ENCODE measurements at places on chromosomes 1 and 21.

- no peak for DNase-seq
Measured at GRCh38 chr1:24465638-24466037, 37.0 kb upstream of the RCAN3 start.

- peak; percentile 48 for DNase-seq
Measured at GRCh38 chr1:9292361-9293240, at the start of gene SPSB1. Gene SPSB1, plus strand, starts transcription at chr1:9292894. Its CDS starts 62,998 bp downstream, at chr1:9355892.

DNA sequence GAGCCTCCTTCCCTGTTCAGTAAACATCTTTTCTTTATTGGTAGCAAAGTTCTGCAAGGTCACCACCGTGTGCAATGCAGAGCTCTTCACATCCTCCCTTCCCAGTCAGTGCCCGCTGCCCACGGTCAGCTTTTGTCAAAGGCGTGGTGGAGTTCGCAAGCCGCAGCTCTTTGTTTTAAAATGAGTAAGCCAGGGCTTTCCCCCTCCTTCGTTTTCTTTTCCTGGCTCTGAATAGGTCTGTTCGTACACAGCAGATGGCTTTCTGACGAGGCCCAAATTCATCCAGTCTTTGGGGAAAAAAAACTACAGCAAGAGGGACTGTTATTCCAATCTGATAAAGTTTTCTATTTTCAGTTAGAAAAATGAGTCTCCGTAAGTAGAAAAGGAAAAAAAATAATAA lies 153.2 kb downstream of the LRIG2 start:
- no peak for DNase-seq

- DNase-seq = no peak
Measured at GRCh38 chr1:87329051-87329525, 408 bp downstream of the LMO4 start.

DNA sequence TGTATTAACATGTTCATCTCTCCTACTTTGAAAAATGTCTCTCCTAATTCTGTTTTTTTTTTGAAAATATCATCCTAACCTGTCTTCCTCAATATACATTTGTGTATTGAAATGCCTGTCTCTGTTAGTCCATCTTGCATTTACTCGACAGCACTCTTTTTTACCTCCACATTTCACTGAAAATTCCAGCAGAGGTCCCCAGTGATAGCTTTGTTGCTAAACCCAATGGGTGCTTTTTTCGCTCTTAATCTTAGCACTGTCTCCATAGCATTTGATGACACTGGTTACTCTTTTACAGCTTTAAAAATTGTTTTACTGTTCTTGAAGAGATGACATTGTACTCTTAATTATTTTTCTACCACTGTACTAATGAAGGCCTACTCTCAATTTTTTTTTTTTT lies 10.8 kb downstream of the OSBPL9 start:
- peak; percentile 48 for DNase-seq

DNA sequence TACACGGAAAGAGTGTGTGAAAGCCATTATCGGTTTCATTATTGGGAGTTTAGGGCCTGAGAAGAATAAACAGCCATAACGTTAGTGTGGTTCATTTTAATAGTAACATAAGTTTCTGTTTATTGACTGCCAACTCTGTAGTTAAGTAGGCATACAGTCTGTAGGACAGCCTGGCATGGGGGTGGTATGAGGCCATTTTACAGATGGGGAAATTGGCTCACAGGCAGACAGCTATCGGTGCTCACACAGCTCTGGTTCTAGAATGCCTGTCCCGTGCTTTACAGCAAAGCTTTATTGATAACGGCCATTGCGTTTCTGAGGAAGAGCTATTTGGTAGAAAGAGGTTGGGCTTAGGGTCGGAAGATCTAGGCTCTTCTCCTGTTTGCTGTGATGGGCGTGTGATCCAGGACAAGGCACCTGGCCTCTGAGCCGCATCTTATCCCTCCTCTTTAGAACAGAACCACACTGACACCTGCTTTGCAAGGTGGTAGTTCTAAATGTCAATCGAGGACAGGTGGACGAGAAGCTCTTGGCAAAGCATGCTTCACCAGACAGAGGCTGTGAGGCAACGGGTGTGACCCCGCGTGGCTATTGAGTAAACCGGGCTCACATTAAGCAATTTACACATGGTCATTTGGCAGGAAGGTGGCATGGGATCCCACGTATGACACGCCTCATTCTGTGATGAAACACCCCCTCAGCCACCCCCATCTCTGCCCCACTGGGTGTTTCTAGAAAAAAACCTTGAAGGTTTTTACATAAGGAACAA lies 14.9 kb downstream of the ETS2 start:
- DNase-seq = no peak

DNA sequence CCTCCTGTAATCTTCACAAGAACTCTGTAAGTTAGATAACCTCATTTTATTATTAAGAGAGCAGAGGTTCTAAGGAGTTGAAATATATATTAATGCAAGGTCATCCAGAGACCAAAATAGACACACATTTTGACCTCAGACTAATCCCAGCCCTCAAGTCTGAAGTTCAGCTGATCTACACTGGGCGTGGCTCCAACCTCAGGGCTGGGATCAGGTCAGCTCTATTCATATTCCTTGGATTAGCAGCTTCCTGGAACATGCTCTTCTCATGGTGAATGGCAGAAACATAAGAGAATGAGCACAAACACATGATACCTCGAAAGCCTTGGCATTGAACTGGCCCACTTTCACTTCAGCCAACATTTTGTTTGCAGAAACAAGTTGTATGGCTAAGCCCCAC lies 200.8 kb upstream of the ST6GALNAC5 start:
- no peak for DNase-seq

- no peak for DNase-seq
Measured at GRCh38 chr1:179745131-179745611, 2.1 kb downstream of the FAM163A start.

- no peak for DNase-seq
Measured at GRCh38 chr1:170530972-170531757, 801 bp upstream of the GORAB start.

DNA sequence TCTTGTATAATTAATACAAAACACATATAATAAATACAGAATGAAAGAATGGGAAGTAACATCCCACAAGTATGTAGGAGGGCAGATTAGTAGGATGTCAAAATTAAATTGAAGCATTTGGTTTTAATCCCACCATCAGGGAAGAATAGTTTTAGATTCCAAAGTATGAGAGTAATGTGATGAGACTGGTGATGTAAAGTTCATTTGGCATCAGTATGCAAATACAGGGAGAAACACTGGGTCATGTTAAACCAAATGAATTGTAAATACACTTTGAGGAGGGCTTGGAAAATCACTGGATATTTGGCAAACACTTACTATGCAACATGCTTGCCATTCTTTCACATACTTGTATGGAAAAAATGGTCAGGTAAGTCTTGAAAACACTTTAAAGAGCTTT lies 358.8 kb downstream of the DPYD start:
- DNase-seq = no peak

DNA sequence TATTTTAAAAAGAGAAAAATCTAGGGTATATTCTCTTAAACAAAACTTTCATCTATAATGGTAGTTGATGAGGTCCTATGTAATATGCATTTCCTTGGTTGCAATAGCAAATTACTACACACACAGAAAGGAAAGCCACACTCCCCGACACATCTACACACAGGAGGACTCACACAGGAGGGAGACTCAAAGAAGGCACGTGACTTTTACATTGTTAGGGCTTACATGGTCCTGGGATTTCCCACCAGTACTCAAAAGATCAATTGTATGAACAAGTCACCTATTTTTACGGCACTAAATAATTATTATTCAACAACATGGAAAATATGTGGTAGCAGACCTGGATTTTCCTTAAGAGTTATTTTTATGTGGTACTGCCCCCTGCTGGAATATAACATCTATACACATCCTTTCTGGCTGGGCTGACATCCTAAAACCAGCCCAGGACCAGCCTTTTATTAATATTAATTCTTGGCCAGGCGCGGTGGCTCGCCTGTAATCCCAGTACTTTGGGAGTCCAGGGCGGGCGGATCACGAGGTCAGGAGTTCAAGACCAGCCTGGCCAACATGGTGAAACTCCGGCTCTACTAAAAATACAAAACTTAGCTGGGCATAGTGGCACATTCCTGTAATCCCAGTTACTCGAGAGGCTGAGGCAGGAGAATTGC lies 33.9 kb upstream of the LGALS8 start:
- peak; percentile 72 for DNase-seq

GRCh38 chr1:30909365-30910068 lies 959 bp upstream of the SDC3 start:
- no peak for DNase-seq

- DNase-seq = no peak
Measured at GRCh38 chr1:41708332-41708731, 210.4 kb downstream of the HIVEP3 start.

- DNase-seq = no peak
Measured at GRCh38 chr1:8563944-8564537, 246.1 kb downstream of the SLC45A1 start.

DNA sequence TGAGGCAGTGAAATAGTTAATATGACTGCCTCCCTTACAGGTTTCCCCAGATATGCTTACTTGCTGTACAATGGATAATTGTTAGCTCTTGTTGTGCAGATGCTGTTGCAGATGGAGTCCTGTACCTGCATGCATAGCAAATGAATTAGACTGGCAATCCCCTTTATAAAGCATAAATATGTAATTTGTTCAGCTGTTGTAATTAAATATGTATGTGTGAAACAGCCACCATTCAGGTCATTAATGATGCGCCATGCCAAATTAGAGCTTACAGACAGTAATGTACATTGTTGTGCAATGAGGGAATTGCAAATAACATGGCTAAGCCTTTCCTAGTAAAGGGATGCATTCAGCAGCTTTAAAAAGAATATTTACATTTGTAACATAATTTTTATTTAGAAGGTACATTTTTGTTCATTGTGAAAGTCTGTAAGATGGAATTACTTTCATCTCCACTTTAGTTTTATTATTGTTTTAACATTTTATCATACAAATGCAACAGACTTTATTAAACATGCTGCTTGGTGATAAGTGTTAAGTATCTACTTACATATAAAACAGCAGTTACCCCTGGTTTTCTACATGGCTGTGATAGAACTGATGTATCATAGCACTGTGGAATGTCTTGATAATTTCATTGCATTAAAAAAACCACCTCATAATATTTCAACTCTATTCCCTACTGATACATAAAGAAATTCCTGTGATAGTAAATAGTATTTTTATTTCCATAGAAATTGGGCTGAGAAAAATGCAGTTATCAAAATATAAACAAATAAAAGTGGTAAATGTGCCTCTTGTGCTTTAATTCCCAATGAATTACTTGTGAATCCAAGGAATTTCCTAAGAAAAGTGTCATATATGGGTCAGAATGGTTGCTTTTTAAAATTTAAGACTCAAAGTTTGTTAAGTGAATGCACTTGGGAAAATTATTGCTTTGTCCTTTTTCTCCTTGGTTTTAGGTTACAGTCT lies 99.0 kb downstream of the NFIA start:
- no peak for DNase-seq

DNA sequence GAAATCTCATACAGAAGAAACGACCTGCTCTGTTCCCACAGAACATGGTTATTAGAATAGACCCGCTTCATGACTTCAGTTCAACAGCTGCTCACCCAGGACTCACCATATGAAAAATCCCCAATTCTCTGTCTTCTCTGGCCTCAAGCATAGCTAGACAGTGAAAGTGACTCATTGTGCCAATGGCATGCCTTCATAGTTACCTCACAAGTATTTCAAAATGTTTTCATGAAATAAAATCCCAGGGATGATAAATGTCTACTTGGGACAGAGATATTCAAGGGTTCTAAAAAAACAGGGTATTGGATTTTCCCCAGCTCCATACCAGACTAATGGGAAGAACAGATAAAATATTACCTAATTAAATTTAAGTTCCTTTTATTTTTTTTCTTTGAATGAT lies 82.3 kb downstream of the NOTCH2 start:
- DNase-seq = peak; percentile 33

GRCh38 chr1:172900376-172900997 lies 150.3 kb downstream of the TNFSF18 start:
- no peak for DNase-seq

- no peak for DNase-seq
Measured at GRCh38 chr21:38911484-38912101, 105.9 kb downstream of the ETS2 start.

- no peak for DNase-seq
Measured at GRCh38 chr1:24912376-24913273, 17.5 kb downstream of the RUNX3 start.

- no peak for DNase-seq
Measured at GRCh38 chr1:39846796-39847195, 36.5 kb downstream of the TRIT1 start.

- no peak for DNase-seq
Measured at GRCh38 chr1:67211589-67212563, 45.6 kb downstream of the IL23R start.

GRCh38 chr1:234610666-234611224 lies 767 bp upstream of the IRF2BP2 start:
- DNase-seq = peak; percentile 88
